ENCODE measurements at places on chromosomes 12 and 14. TPM values are rescaled to one million over a fixed set of nuclear protein-coding genes. Genes with fewer than 3 reads are reported as not detected.

Gene MYF5
- total RNA-seq, result not detected

Gene CLEC1A
- not detected for total RNA-seq

Gene BICDL1
- 26.9 TPM for total RNA-seq

Gene RNASE1
- total RNA-seq, result 2.2 TPM

Gene GALNT9
- 2.0 TPM for total RNA-seq

Gene NEUROD4
- not detected for total RNA-seq

Gene PPM1H
- 36.1 TPM for total RNA-seq

Gene OR5AU1
- not detected for total RNA-seq

Measured in H1 (cell line).